Lower leg skin (tissue), 4 donors: ENCODE measurements at places on chromosomes 3 and 15. TPM values are rescaled to one million over a fixed set of nuclear protein-coding genes. Genes with fewer than 3 reads are reported as not detected.

DNA sequence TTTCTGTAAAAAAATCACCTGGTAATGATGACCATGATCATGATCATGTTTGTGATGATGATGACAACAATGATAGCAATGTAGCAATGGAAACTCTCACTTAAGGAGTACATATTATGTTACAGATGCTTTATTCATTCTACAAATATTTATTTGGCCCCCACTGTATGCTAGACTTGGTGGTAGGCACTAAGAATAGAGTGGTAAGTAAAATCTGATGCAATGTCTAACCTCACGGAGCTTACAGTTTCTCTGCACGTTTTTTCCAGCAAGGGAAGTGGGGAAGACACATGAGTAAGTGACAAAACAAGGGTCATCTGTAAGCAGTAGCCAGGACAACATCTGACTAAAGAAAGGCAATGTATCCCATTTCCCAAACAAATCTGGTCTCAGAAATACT, 199.4 kb upstream of the MRPL3 start:
- DNase-seq: no peak

VEPH1 gene
- 4.7 TPM for total RNA-seq

DNA sequence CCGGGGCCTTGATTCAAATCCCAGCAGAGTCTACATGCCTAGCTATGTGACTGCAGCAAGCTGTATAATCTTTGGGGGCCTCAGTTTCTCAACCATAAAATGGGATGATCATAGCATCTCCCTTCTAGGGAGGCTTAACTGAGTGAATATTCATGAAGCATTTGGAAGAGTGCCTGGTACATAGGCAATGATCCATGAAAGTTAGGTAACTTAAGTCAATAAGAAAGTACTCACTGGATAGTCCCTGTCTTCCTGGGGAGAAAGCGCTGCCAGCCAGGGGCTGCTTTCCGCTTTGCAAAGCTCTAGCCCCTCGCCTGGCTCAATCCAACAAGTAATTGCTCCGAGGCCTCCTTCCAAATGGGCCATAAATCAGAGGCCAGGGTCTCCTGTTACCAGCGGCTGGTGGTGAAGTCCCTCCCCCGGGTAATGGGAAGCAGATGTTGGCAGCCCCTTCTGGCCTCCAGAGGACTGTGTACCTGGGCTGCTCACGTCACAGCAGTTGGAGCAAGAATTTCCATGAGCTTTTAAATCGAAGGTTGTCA, 521.9 kb upstream of the PROK2 start:
- DNase-seq: no peak

ATR gene
- total RNA-seq: 12.9 TPM

PP2D1 gene
- not detected for total RNA-seq

- DNase-seq: no peak
Observed at GRCh38 chr3:171979081-171979480, 60.3 kb upstream of the FNDC3B start.

DNA sequence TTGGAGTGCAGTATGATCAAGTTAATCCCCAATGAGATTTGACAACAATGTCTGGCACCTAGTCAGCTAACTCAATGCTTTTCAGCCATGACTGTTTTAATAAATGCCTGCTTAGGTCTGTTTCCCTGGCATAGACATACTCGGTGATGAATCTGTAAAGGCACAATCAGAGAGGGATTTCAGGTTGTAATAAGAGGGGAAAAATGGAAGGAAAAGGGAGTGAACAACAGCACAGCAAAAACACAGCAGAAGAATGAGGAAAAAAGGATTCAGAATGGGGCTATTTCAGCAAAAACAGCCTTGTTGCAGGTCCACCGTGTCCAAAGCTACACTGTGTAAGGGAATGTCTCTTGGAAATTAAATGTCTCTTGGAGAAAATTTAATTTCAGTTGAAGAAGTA, 19.3 kb upstream of the CHD2 start:
- DNase-seq: no peak

GOLGA6L7 gene
- not detected for total RNA-seq
